ENCODE measurements at places on chromosomes 1 and 21. TPM values are rescaled to one million over a fixed set of nuclear protein-coding genes. Genes with fewer than 3 reads are reported as not detected.
A peak's percentile ranks its signal among the peaks of the same experiment; 100 is the strongest.

GRCh38 chr1:220882061-220882891 lies 3.0 kb downstream of the HLX start:
- DNase-seq, result peak; percentile 93

- DNase-seq, result no peak
Observed at GRCh38 chr1:6544831-6545230, 9.5 kb downstream of the NOL9 start.

DNA sequence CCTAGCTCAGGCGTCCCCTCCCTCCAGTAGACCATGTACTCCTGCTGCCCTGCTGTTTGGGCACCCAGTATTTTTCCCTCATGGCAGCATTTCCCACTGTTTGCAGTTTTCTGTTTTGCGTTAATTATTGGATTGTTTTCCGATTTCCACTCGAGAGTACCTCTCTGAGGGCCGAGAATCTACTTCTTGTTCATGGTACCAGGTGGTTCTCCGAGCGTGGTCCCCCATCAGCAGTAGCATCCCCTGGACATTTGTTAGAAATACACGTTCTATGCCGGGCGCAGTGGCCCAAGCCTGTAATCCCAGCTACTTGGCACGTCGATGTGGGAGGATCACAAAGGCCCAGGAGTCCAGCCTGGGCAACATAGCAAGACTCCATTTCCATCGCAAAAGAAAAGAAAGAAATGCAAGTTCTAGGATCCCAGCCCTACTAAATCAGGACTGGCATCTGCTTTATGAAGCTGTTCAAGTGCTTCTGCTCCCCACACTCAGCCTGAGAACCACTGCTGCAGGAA lies 690 bp downstream of the RRP1 start:
- no peak for DNase-seq

Gene SPRR1B
- not detected for total RNA-seq

- no peak for DNase-seq
Observed at GRCh38 chr1:12654004-12654567, 10.2 kb downstream of the AADACL4 start.

DNA sequence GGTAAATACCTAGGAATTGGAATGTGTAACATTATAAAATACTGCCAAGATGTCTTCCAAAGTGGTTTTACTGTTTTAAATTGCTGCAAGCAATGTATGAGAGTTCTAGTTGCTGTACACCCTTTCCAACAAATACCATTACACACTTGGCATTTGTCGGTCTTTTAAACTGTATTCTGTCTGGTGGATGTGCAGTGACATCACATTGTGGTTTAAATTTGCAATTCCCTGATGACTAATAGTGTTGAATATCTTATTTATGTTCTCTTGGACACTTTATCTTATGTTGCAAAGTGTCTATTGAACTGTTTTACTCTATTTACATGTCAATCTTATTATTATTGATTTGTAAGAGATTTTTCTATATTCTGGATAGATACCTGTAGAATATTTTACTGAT lies 561.2 kb upstream of the B3GALT2 start:
- DNase-seq, result no peak

GRCh38 chr1:100532645-100533044 lies 5.3 kb upstream of the GPR88 start:
- DNase-seq, result no peak

DNA sequence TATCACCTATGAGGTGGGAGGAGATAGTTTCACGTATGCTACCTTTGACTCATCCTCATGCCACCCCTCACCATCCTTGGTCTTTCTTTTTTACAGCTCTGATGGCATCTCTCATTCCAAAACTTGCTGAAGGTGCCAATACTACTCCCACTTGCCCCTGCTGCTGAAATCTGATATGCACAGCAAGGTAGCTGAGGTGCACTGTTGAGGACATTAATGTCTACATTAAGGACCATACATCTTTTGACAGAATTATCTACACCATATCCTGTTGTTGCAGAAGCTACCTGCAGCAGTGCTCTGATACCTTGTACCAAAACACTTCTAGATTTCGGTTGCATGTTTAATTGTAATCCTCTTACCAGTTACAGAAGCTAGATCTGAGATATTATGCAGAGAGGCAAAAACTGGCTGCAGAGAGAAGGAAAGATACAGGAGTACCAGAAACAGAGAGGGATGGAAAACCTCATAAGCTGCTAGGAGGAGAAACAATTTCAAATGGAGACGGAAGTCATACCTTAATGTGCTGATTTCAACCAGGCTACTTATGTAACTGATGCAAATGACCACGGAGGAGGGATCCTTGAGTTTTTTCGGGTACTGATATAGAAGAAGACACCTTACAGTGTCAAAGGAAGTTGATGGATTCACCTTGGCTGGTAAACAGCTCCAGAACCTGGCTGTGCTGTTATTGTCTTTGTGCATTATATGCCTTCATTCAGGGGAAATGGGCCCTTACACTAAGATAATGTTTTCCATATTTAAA lies 19.3 kb upstream of the PTPRC start:
- DNase-seq, result no peak

DNA sequence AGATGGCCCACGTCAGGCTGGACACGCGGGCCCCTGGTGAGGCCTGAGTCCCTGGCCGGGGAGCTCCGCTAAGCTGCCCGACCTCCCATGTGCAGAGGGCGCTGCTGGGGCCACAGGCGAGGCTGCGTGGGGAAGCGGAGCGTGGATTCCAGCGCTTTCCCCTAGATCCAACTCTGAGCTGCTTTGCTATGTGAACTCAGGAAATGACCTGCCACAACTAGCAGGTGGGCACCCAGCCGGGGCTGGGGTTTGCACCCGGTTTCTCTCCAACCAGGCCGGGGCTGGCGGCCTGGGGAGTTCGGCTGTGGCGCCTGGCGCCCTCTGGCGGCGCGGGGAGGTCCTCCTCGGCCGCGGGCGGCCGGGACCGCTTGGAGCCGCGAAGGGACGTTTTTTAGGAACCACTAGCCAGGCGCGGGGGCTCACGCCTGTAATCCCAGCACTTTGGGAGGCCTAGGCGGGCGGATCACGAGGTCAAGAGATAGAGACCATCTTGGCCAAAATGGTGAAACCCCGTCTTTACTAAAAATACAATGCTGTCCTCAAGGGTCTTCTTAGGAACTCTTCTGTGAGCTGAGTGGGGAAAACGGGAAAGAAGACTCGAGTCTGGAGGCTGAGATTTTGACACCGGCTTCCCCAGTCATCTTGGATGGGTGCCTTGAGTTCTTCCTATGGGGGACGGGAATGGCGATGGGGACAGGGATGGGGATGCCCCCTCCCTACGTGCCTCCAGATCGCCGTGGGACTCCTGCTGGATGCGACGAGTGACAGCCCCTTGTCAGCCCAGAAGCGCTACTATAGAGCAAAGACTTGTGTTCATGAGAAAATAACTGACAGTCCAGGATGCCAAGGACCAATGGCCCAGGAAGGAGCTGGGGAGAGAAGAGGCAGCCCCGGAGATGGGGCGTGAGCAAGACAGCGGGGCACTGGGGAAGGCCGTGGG lies 12.6 kb downstream of the PYCR2 start:
- peak; percentile 80 for DNase-seq

Gene GJC2
- total RNA-seq, result 1.6 TPM

GRCh38 chr1:12426030-12426429 lies 192.0 kb downstream of the DHRS3 start:
- no peak for DNase-seq

DNA sequence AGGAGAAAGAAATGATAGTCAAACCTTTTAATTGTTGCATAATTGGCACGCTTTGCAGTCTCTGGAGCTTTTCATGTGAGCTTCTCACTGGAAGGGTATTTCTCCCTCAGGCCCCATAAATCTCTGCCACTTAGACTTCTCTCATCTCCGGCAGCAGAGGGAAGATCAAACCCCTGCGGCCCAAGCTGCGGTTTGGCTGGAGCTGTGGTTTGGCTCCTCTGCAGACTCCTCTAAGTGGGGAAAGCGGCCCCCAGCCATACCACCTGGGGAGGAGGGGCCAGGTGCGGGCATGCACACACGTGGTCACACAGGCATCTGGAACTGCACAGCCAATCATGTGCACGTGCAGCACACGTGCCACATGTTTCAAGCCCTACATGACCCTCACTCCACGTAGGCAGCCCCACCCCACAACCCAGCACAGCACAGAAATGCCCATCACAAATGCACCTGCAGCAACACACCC lies 58.3 kb downstream of the UBE2T start:
- no peak for DNase-seq

- no peak for DNase-seq
Observed at GRCh38 chr21:15170614-15171013, 105.8 kb upstream of the NRIP1 start.

DNA sequence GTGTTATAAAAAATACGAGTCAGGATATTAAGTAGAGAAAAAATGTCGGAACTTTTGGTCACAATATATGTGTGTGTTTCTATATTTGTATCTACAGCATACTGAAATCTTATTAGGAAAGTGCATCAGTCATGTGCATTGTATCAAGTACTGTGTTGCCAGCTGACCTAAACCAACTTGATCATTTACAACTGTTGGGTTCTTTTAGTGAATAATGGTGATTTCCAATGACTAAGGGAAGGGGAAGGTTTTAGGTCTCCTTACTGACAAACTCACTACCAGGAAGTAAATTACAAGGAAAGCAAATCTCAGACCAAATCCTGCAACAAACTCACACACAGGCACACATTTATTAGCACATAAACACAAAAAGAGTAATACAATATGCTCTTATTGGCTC lies 142.7 kb downstream of the TSEN15 start:
- no peak for DNase-seq

Gene TTC24
- not detected for total RNA-seq

Gene SPRR2G
- not detected for total RNA-seq

Gene FAM72D
- 4.8 TPM for total RNA-seq

- no peak for DNase-seq
Observed at GRCh38 chr21:45300786-45301520, 13.3 kb upstream of the POFUT2 start.

DNA sequence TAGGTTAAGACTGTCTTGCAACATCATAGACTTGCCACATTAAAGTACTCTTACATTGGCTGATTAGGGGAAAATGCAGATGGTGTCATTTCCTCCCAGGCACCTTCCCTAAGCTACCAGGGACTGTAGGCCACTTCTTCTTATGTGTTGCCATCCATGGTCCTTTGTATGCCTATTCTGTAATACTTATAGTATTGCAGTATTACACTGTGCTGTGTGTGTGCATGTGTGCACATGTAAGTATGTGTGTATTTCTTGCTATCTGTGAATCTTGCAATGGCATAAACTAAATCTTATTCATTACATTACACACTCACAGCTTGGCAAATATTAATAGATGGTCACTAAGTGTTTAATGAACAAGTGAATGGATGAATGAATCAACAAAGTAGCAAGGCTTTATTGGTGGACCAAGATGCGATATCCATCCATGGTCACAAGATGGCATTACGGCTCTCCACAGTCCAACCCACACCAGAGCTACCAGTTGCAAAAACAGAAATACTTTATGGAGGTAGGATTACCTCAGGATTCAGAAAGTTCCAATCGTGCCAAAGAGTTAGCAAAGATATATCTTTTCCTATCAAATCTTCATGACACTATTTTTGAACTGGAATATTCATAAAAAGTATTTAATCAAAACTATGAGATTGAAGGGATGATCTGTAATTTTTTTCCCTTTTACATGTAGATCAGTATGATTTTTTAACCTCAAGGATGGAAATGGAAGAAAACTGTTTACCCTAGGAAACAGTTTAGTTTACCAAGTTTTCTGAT lies 160.2 kb downstream of the DENND1B start:
- no peak for DNase-seq

DNA sequence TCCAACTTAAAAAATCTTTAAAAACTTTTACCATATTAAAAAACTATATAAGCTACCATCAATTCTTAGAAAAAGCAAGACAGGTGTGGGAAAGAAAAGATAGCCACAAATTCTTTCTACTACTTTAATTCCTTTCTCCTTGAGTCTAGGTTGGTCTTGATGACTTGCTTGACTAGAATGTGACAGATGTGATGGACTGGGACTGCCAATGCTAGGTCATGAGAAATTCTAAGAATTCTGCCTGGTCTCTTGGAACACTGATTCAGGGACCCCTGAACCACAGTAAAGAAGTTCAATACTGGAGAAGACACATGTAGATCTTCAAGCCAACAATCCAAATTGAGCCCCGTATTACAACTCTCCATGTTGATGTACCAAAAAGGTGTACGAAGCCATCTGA lies 326.6 kb upstream of the B3GALT2 start:
- no peak for DNase-seq

Gene SPSB1
- total RNA-seq, result 2.7 TPM

GRCh38 chr21:34526618-34527290 lies 14.7 kb upstream of the KCNE1 start:
- DNase-seq, result peak; percentile 64

DNA sequence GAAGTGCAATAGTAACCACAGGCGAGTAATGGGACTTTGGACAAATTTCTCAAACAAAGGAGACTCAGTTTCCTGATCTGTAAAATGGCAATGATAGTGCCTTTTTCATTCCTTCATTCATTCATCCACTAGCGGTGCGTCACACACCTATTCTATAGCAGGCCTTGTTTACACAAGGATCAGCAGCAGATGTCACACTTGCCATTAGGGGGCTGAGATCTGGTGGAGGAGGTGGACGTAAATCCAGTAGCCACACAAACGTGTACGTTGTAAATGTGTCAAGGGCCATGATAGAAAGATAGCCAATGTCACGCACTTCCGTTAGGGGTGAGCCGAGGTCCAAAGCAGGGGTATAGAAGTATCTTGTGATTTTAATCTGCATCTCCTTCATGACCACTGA lies 34.2 kb downstream of the SERINC2 start:
- no peak for DNase-seq

GRCh38 chr1:163083690-163084089 lies 14.5 kb downstream of the RGS4 start:
- no peak for DNase-seq

Gene MAB21L3
- total RNA-seq, result not detected

GRCh38 chr1:173206816-173207568 lies at the start of gene TNFSF4:
Gene TNFSF4, minus strand, starts transcription at chr1:173207331. Its CDS starts 155 bp downstream, at chr1:173207176.
- DNase-seq, result no peak

DNA sequence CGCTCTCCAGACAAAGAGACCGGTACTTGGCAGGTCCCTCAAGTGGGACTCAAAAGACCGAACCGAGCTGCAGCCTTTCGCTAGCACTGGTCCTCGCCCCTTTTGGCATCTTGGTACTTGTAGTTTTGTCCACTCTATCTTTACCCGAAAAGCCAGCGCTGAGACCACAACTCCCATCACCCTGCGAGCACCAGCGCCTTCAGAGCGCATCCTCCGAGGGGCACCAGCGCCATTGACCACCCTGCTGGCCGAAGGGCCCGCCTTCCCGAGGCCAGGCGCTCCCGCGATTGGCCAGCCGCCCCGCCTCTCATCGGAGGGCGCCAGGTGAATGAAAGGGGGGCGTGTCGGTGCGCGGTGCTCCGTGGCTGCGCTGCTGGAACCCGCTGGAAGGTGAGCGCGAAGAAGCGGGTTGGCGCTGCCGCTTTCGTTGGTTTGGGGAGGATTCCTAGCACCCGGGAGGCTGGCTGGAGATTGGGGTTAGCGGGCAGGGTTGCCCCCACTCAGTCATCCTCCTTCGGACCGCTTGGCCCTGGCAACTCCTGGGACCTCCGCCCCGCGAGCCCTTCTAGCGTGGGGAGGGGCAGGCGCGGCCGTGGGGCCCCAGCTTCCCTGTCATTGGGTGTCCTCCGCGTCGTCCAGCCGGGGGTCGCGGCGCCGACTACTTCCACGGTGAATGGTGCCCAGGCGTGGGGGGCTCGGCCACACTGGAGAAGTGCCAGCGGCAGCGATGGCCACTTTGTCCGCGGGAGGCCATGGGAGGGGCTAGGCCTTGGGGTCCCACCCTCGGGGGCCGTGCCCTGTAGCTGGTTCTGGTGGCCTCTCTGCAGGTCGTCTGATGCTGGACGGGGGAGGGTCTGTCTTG lies at the start of gene ZBTB8B:
ZBTB8B (plus strand) TSS at position 357 of the 862 bp plus-strand sequence. CDS start 5,553 bp downstream, outside the sequence.
- DNase-seq, result peak; percentile 98

Gene CENPS
- 17.8 TPM for total RNA-seq

Gene SPATA1
- total RNA-seq, result 0.61 TPM

Gene MED8
- 23.0 TPM for total RNA-seq
